ENCODE measurements at places on chromosomes 2 and 18. TPM values are rescaled to one million over a fixed set of nuclear protein-coding genes. Genes with fewer than 3 reads are reported as not detected.

- no peak for DNase-seq
Measured at GRCh38 chr2:100935372-100935752, 66.7 kb upstream of the RPL31 start.

- DNase-seq = no peak
Measured at GRCh38 chr2:229519655-229520430, 194.5 kb downstream of the DNER start.

GRCh38 chr2:14137643-14138042 is 494.9 kb upstream of the LRATD1 start:
- no peak for DNase-seq

DNA sequence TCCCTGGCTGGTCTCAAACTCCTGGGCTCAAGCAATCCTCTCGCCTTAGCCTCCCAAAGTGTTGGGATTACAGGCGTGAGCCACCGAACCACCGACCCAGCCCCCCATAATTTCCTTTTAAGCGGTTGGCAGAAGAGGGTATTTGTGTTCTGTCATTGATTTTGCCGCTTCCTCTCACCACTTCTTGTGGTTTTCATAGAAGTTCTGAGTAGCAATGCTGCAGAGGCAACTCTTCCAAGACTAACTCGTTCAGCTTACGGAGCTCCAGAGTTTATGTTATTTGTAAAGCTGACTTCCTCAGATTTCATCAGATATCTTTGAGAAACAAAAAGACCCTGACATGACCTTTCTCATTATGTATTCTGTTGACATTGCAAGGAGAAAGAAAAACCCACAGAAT is 261.4 kb upstream of the KCNJ3 start:
- DNase-seq = no peak

GRCh38 chr2:136871424-136871823 is 106.1 kb downstream of the THSD7B start:
- DNase-seq = no peak

GRCh38 chr2:903223-903900 is 47.3 kb upstream of the SNTG2 start:
- DNase-seq = no peak

DNA sequence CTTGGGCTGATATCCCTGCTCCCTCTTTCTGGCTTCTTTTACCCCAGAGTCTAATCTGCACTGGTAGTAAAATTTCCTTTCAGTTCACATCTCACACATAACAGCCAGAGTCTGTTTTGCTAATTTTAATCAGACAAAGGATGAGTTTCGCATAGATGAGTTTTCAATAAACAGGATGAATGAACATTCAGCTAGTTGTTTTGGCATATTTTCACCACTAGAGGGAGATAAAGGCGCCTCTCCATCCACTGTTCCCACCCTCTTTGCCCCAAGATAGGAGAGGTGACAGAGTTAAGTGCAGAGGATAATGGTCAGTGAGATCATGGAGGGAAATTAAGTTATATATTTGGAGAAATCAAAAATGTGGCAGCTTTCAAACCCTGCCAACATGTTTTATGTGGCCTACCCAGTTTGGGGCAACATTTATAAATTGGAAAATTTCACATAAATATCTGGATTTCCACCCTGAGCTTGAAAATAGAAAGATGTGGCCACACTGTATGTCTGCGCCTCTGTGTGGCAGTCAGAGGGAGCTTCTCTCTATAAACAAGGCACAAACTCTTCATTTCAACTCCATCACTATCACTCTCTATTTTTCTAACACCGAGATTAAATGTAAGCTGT is 48.5 kb upstream of the DTNA start:
- DNase-seq = peak; percentile 31

DNA sequence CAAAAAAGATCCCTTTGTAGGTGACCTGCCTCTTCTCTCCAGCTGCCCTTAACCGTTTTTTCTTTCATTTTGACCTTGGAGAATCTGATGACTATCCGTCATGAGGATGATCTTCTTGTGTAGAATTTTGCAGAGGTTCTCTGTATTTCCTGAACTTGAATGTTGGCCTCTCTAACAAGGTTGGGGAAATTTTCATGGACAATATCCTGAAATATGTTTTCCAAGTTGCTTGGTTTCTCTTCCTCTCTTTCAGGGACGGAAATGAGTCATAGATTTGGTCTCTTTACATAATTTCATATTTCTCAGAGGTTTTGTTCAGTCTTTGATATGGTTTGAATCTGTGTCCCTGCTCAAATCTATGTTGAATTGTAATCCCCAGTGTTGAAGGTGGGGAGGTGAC is 34.0 kb downstream of the ZC3H8 start:
- no peak for DNase-seq

DNA sequence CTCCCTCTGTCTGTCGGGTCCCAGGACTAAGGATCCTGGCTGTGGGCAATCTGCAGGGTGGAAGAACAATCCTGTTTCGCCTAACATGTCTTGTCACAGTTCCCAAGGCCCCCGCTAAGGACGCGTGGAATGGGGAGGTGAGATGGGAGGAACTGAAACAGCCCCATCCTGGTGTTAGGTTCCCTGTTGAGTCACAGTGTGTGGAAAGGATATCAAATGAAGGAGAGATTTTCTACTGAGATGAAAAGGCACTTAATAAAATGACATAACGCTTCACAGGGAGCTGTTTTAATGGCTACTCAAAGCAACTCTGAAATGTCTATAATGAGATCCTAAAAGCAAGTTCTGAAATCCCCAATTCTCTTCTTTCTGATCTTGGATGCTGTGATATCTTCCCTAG is 52.5 kb downstream of the RAB31 start:
- DNase-seq = no peak

- no peak for DNase-seq
Measured at GRCh38 chr2:38492042-38492615, 110.6 kb downstream of the HNRNPLL start.

DNA sequence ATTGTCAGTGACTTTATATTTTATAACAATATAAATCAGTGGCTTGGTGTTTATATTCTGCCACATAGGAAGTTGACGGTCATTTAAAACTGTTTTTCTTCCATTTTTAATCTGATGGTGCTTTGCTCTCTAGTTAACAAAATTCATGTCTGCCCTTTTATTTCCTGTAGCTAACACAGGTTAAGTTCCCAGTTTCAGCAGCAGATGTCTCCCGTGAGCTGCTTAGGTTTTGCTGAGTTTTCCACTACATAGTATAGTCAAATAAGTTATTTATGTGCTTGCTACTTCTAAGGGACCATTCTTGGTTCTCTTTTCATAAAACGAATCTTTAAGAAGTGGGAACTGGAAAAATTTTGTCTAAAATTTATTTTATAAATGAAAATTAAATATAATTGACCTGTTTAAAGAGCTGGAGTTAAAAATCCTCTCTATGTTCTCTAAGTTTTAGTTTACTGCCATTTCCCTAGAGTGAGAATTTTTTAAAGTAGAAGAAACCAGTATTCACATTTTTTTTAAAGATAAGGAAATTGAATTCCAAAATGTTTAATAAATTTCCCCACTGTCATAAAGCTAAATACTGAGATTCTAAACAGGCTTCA is 20.6 kb downstream of the HTR2B start:
- peak; percentile 45 for DNase-seq

DNA sequence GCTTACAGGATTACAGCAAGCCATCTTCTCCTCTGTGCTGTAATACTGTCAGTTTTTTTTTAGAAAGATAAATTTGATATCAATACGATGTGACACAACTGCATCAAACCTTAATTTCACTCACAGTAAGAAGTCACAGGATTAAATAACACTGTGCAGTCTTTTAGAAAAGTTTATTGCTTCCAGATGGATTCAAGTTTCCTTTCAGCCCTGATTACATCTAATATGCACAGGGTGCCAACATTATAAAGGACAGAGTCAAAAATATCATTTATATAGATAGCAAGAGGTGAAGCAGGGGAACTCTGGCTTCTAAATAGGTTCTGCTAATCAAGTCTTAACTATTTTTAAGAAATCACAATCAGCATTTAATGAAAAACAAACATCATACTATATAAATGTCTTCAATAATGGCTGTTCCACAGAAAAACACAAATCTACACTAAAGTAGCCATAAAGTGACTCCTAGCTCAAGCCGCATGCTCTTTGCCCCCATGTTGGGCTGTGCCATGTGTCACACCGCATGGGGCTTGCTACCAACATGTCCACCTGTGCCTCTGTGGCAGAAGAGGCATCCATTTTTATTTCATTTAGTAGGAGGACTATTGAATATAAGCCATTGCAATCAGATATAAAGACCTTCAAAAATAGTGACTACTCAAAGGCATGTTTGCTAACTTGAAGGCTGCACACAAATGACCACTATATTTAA is 35.0 kb downstream of the CERKL start:
- DNase-seq = no peak

- DNase-seq = no peak
Measured at GRCh38 chr2:234146087-234146826, 95.8 kb downstream of the SPP2 start.

DNA sequence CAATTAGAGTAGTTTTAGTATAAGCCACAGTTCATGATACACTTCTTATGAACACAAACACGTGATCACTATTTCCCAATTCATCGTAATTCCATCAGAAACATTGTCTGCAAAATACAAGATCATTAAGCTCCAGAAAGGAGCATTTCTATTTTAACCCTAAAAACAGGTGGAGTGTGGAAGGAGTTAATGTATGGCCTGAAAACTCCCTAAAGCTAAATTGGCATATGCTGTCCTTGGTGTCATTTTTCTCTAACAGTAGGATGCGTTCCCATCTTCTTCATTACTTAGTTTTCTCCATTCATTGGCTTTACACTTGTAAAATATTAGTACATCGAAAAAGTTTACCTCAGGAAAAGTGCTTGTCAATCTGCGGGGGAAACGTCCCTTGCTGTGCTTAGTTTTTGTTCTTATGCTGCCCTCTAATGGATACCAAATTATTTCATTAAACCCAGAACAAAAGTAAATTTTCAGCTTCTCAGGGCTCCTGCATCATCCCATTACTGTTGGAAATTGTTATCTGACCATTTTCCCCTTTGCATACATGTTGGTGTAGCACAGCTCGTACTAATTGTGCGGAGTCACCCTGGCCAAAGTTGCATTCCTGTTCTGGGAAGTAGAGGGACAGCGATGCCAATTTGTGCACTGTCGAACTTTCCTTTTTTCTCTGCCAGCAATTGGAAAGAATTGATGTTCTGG is 153.4 kb downstream of the GPD2 start:
- DNase-seq = peak; percentile 36

The CNNM4 gene
- total RNA-seq = 4.7 TPM

The CNGA3 gene
- total RNA-seq = not detected

The PLEKHH2 gene
- 5.7 TPM for total RNA-seq

The XIRP2 gene
- 6.5 TPM for total RNA-seq

The ZRANB3 gene
- total RNA-seq = 1.9 TPM

The NT5DC4 gene
- total RNA-seq = not detected

The REV1 gene
- total RNA-seq = 36.0 TPM

The MAP2 gene
- total RNA-seq = 8.8 TPM

The SLC9A2 gene
- total RNA-seq = not detected

The SERPINB12 gene
- total RNA-seq = not detected

The ANKRD62 gene
- total RNA-seq = not detected
